ENCODE measurements at places on chromosomes 1 and 21.

GRCh38 chr1:205587581-205587980, 44.2 kb downstream of the ELK4 start:
- no peak for DNase-seq

- no peak for DNase-seq
Measured at GRCh38 chr1:105678334-105678733, 1378.1 kb upstream of the PRMT6 start.

- DNase-seq, result no peak
Measured at GRCh38 chr21:32044205-32045180, 171.7 kb downstream of the HUNK start.

GRCh38 chr21:18468790-18469189, 65.2 kb upstream of the TMPRSS15 start:
- DNase-seq, result no peak

DNA sequence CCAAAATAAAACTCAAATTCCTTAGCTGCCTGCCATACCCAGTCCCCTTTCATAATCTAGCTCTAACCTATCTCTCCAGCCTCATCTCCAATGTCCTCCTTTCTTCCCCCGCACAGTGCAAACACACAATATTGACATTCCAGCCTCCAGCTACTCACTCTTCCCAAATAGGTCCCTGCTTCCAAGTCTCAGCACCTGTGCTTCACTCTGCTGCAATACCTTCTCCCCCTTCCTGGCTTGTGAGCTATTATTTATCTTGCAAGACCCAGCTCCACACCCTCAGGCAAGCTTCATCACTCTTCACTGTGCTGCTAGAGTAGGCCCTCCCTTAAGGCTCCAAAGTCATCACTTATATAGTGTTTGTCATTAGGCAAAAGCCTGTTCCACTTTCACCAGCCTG, 9.7 kb downstream of the PLPP3 start:
- DNase-seq, result no peak

DNA sequence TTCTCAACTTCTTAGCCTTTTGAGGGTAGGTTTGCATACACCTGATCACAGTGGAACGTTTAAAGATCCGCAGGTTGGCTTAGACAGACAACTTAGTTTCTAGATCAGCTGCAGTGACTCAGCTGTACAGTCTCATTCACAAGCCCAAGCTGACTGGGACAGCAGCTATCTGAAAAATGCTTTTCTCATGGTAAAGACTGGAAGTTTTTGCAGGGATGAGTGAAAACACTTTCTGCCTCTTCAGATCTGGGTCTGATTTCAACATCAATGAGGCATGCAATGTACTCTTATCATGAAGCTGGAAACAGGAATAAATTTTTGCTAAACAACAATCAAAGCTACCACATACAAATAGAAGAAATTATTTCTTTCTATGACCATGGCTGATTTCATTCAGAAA, 61.1 kb upstream of the PTBP2 start:
- DNase-seq, result no peak
